Dorsolateral prefrontal cortex (tissue), 122 donors: ENCODE measurements at places on chromosomes 12 and 14. TPM values are rescaled to one million over a fixed set of nuclear protein-coding genes. Genes with fewer than 3 reads are reported as not detected.

DNA sequence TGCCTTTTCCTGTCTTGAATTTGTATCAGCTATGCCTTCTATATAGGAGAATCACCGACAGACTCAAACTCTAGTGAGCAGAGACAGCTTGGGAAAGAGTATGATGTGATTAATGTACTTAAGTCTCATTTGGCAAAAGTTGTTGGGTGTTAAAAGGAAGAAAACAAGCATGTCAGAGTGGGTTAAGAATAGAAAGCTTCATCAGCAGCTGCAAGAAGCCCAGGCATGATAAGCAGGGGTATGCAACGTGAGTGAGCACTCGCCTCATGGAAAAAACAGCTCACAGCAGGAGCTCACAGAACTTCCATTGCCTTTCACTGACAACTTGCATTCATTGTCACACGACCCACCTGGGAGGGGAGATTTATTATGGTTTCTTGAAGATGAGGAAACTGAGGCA, 35.9 kb upstream of the WNK1 start:
- no peak for DNase-seq

GRCh38 chr12:42217656-42218055, 20.4 kb downstream of the YAF2 start:
- no peak for DNase-seq

- no peak for DNase-seq
Measured at GRCh38 chr14:99530407-99531155, 49.4 kb downstream of the CCNK start.

DNA sequence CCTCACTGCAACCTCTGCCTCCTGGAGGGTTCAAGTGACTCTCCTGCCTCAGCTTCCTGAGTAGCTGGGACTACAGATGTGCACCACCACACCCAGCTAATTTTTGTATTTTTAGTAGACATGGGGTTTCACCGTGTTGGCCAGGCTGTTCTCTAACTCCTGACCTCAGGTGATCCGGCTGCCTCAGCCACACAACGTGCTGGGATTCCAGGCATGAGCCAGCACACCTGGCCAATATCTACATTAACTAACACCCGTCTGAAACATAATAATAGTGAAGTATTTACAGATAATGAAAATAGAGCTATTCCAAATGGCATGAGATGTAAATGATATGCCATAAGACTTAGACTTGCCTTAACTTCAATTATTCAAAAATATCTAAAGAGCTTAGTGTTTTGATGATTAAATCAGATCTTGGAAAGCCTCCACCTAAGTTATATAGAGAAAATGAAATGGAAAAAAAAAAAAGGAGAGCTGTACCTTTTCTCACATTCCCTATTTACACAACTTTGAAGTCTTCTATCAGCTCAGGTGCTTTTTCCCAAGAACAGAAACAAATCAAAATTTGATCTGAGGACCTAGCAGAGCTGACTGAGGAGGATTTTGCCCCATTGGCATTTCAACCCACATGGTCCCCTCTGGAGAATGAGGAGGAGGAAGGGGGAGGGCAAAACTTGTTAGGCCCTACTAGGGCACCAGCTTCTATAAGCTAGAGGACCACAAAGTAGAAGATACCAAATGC, 309.2 kb downstream of the PRKD1 start:
- DNase-seq = no peak

DNA sequence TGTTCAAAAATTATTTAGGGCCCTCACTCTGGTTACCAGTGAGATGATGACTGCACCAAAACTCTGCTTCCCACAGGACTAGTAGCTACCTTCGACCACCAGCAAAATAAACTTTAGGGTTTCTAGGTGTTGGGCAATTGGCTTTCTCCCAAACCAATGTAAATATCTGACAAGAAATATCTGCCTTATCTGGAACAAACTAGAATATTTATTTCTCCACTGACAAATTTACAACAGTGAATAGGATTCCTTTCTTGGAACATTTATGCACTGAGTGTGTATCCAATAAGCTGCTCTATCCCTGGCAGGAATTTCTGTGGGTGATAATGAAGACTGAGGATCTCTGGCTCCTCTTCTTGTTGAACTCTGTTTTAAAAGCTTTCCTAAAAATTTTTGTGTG, 148.6 kb downstream of the SLC6A15 start:
- no peak for DNase-seq

DNA sequence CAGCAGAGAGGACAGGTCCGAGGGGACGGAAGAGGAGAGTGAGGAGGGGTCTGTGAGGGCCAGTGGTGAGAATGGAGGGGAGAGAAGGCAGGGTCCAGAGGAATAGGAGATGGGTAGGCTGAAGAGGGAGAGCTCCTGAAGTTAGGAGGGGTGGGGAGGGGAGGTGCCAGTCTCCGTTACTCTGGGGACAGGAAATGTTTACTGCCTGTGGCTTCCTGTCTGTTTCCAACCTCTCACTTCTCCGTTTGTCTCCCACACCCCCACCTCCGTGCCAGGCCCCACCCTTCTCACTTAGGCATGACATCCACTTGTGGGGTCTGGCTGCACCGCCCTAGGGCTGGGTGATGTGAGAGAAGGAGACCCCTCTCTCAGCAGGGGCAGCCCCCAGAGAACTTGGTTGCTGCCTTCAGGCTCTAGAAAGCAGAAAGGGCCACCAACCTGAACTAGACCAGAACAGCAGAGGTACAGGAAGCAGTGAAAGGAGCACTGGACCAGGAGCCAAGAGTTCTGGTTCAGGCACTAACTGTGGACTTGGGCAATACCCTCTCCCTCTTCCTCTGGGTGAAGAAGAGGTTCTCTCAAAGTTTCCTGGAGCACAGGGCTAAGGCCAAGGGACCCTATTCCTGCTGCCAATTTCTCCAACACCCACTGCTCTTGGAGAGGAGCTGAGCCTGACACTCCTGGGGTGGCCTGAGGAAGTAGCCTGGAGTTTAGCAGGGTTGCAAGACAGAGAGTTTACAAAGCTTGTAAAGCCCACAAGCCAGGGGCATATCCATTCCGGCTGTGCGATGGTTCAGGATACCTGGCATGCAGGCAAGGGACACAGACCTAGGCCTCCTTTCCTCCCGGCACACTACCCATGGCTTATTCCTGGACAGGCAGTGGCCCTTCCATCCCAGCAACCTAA, 5.5 kb downstream of the ITGA5 start:
- DNase-seq = no peak

Gene TTC6
- total RNA-seq = 0.76 TPM

Gene WIF1
- 18.4 TPM for total RNA-seq

Gene CFAP54
- total RNA-seq = 7.2 TPM
